HFFc6 (cell line): ENCODE measurements at places on chromosomes 7 and 10. TPM values are rescaled to one million over a fixed set of nuclear protein-coding genes. Genes with fewer than 3 reads are reported as not detected.

DNA sequence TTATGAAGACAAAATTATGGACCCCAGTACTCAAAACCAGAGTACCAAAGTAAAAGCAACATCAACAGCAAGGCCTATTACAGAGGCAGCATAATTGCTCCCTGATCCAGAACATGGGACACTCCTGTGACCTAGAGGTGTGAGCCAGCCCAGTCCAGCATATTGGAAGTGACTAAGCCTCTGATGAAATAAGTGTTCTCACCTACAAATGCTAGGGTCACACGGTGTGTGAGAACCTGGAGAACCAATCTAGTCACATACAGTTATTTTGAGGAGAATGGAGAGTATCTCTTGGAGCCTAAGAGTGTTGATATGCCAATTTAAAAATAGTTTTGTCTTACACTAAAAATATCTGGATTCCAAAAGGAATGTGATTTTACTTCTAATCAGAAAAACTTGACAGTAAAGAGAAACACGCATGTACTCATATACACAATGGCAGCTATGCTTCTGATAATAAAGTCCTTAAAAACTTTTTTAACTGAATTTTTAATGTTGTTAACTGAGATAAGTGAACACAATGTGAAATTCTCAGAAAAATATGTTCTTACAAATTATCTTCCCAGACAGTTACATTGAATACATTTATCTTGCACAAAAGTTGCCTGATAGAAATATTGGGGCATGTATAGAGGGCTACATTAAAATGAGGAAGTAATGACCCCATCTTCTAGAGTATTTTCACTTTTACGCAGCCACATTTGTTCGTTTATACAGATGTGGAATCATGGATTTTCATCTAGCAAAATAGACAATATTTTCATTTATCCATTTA is 56.8 kb upstream of the CD36 start:
- no peak overlapping the region for H3K27ac ChIP-seq
- no peaks in the 10 kb centered on the region; the same call in 1 of the 2 replicates for H3K27me3 ChIP-seq
- H3K4me3 ChIP-seq, result no peak overlapping the region
- peak; percentile 4 for DNase-seq
- H3K36me3 ChIP-seq, result peaks cover 6% of the 10 kb centered on the region; the same call in 1 of the 2 replicates
- H3K4me1 ChIP-seq, result peaks cover 22% of the 10 kb centered on the region

DNA sequence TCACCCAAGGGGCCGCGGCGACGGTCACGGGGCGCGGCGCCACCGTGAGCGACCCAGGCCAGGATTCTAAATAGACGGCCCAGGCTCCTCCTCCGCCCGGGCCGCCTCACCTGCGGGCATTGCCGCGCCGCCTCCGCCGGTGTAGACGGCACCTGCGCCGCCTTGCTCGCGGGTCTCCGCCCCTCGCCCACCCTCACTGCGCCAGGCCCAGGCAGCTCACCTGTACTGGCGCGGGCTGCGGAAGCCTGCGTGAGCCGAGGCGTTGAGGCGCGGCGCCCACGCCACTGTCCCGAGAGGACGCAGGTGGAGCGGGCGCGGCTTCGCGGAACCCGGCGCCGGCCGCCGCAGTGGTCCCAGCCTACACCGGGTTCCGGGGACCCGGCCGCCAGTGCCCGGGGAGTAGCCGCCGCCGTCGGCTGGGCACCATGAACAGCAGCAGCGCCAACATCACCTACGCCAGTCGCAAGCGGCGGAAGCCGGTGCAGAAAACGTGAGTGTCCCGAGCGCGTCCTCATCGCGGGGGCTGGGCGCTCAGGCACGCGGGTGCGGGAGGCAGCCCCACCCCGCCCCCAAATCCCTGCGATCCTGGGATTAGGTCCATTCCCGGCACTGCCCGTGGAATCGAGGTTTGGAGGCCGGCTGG is 509 bp downstream of the AHR start:
- H3K4me3 ChIP-seq, result peak overlapping the region; percentile 93
- H3K27ac ChIP-seq, result peak overlapping the region; percentile 74
- no peak for DNase-seq
- no peaks in the 10 kb centered on the region for H3K27me3 ChIP-seq
- H3K4me1 ChIP-seq, result peaks cover 16% of the 10 kb centered on the region

NRCAM gene
- total RNA-seq, result 0.11 to 0.46 TPM (median 0.38 TPM) in 3 replicates

DNA sequence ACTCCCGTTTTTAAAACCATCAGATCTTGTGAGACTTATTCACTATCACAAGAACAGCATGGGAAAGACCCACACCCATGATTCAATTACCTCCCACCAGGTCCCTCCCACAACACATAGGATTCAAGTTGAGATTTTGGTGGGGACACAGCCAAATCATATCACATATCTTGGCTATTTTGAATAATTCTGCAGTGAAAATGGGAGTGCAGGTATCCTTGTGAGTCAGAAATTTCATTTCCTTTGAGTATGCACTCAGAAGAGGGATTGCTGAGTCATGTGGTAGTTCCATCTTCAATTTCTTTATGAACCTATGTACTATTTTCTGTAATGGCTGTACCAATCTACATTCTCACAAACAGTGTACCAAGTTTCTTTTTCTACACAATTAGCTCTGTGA is 125.8 kb downstream of the ANKRD7 start:
- no peaks in the 10 kb centered on the region for H3K4me1 ChIP-seq
- no peak overlapping the region for H3K27ac ChIP-seq

HOXA6 gene
- 1.6 to 3.2 TPM (median 1.8 TPM) in 3 replicates for total RNA-seq

PNLIPRP3 gene
- total RNA-seq, result not detected in 3 replicates

- no peak overlapping the region for H3K4me3 ChIP-seq
- H3K36me3 ChIP-seq, result no peaks in the 10 kb centered on the region
- no peak overlapping the region for H3K27ac ChIP-seq
- DNase-seq, result no peak
- peaks cover 15% of the 10 kb centered on the region for H3K27me3 ChIP-seq
- peaks cover 4% of the 10 kb centered on the region; the same call in 1 of the 2 replicates for H3K4me1 ChIP-seq
These were observed 69.3 kb downstream of the ALOX5 start for GRCh38 chr10:45443101-45444009.

DNA sequence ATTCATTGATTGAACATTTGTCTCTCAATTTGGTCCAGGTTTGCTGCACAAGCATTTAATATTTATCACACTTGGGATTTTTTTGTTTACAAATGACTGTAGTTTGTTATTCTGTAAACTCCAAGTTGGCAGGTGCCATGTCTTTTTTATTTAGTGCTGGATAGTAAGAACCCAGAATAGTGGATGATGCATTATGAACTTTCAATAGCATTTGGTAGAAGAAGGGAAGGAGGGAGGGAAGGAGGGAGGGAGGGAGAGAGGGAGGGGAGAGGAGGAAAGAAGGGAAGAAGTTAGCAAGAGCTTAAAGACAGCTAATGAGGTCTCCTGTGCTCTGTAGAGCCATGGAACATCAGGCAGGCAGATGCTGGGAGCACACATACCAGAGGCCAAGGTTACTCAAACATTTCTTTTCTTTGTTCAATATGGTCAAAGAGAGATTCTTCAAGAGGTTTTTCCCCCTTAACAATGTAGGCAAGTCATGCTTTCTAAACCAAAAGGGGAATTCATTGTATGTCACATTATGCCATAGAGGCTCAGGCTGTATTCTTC is 25.8 kb upstream of the PDK4 start:
- no peak overlapping the region for H3K4me3 ChIP-seq
- H3K27me3 ChIP-seq, result peaks cover 3% of the 10 kb centered on the region
- no peaks in the 10 kb centered on the region for H3K4me1 ChIP-seq

FEZF1 gene
- not detected in 3 replicates for total RNA-seq

DNA sequence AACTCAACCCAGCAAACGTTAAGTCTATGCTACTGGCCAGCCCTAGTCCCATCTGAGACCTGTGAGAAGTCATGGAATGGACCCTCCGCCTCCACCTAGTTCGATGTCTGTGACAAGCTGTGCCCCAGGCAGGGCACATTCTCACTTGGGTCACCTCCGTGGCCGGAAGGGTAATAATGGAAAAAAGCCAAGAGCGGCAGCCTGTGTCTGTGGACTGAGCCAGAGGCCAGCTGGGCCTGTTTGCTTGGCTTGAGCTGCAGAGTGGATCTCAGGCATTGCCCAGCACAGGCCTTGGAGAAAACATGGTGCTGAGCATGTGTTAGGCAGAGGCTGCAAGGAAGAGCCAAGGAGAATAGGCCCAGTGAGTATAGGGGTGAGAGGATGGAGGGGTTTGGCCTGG is 97.8 kb downstream of the GALNT17 start:
- H3K4me1 ChIP-seq, result no peaks in the 10 kb centered on the region
- H3K27me3 ChIP-seq, result peaks cover 1% of the 10 kb centered on the region
- H3K4me3 ChIP-seq, result no peak overlapping the region
- H3K27ac ChIP-seq, result no peak overlapping the region
- no peaks in the 10 kb centered on the region for H3K36me3 ChIP-seq

GRCh38 chr7:157822688-157823031 is 485.9 kb downstream of the DNAJB6 start:
- no peak overlapping the region for H3K4me3 ChIP-seq
- no peaks in the 10 kb centered on the region for H3K27me3 ChIP-seq
- peaks cover 5% of the 10 kb centered on the region for H3K36me3 ChIP-seq
- no peak for DNase-seq
- no peak overlapping the region for H3K27ac ChIP-seq
- no peaks in the 10 kb centered on the region for H3K4me1 ChIP-seq

DNA sequence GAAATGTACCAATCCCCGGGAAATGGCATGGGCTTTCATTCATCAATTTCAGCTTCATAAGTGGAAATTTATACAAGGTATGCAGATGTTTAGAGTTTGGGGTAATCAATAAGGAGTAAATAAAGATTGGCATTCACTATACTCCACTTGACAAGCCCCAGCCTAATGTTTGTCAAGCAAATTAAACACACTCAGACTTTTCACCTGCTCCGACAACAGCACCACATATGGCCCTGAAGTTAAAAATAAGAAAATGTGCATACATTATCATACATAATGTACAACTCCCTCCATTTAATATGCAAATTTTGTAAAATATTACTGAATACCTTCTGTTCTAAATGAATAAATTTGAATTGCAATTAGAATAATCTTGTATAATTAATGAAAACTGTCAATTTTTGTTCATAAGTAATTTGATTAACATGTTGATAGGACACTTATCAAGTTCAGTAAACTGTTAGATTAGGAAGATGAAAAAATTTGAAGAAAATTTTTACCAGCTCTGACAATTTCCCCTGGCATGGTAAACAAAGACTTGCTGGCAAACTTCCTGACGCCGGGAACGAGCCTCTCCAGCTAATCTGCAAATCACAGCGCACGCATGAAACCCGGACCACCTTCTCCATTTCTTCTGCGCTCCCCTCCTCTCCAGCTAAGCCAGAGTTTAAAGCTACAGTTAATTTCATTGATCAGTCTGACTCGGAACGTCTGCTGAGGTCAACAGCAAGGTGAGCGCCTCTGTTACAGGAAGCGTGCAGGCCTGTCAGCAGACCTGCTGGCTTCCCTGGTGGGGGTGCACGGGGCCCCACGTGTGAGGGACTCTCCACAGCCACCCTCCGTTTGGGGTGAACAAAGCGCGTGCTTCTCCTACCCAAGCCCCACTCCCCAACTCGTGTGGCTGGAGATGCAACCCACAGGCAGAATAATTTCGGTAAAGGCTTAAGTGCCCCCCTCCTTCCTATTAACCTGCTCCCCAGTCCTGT is 70.7 kb downstream of the EBF3 start:
- H3K27ac ChIP-seq, result no peak overlapping the region
- DNase-seq, result no peak
- peaks cover 4% of the 10 kb centered on the region; the same call in 1 of the 2 replicates for H3K27me3 ChIP-seq
- H3K36me3 ChIP-seq, result no peaks in the 10 kb centered on the region

CCZ1 gene
- 74.5 to 77.8 TPM (median 77.1 TPM) in 3 replicates for total RNA-seq

DNA sequence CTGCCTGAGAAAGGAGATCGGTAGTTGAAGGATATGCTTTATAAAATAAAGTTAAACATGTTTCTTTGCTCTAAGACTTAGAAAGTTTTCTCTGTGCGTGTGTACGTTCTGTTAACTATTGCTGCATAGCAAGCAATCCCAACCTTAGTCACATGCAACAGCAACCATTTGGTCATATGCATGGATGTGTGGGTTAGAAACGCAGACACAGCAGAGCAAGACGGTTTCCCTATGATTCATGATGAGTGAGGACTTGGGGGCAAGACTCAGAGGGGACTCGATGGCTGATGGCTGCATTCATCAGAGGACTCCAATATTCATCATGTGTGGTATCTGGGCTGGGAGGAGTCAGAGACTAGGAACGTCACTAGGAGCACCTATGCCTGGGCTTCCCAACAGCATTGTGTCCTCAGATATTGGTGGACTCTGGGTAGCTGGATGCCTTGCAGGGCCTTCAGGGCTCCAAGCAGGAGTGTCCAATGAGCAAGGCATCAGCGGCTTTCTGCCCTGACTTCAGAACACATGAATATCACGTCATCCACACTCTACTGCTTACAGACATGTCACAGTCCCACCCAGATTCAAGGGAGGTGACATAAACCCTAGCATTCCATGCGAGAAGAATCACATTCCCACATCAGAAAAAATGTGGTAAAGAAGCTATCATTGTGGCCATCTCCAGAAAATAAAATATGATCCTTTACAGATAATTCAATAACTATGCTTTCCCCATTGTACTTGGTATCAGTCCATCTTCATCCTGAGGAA is 731.2 kb downstream of the TNS3 start:
- peaks cover 91% of the 10 kb centered on the region for H3K4me1 ChIP-seq
- no peaks in the 10 kb centered on the region; the same call in 1 of the 2 replicates for H3K27me3 ChIP-seq
- H3K27ac ChIP-seq, result peak overlapping the region; percentile 70
- DNase-seq, result peak; percentile 66
- H3K4me3 ChIP-seq, result no peak overlapping the region
- H3K36me3 ChIP-seq, result no peaks in the 10 kb centered on the region

GRCh38 chr7:157493017-157493416 is 156.2 kb downstream of the DNAJB6 start:
- no peaks in the 10 kb centered on the region for H3K36me3 ChIP-seq
- peaks cover 10% of the 10 kb centered on the region for H3K27me3 ChIP-seq
- H3K4me1 ChIP-seq, result peaks cover 8% of the 10 kb centered on the region; the same call in 1 of the 2 replicates

TRIL gene
- total RNA-seq, result not detected in 3 replicates

DNA sequence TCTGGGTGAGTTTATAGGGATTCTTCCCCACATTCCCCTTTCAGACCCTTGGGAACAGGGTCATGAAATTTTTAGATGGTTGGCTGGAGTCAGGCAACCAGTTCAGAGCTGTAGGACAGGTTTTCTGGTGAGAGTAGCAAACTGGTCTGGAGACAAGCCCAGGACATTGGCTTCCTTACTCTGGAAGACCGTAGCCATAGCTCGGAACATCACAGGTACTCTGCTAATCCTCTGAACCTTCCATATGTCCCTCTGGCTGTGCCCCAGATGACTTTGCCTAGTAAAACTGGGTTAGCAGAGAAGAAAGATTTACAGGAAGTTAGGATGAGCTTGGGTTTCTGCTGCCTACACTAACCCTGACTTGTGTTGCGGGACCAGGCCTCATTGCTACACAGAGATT is 104.5 kb upstream of the MKLN1 start:
- peaks cover 4% of the 10 kb centered on the region; the same call in 1 of the 2 replicates for H3K36me3 ChIP-seq
- DNase-seq, result no peak
- no peak overlapping the region for H3K4me3 ChIP-seq
- no peak overlapping the region for H3K27ac ChIP-seq
- 0 out of 2 replicates have a peak, but pooled peaks cover under 1% of the 10 kb centered on the region for H3K27me3 ChIP-seq

MGAM2 gene
- not detected in 3 replicates for total RNA-seq

GRCh38 chr10:52617346-52617745 is 155.2 kb downstream of the MBL2 start:
- H3K4me3 ChIP-seq, result no peak overlapping the region
- peaks cover 76% of the 10 kb centered on the region for H3K4me1 ChIP-seq
- H3K36me3 ChIP-seq, result no peaks in the 10 kb centered on the region
- H3K27ac ChIP-seq, result 0 out of 2 replicates have a peak overlapping the region, but pooled peaks have one; percentile 29
- no peak for DNase-seq

OR6V1 gene
- not detected in 3 replicates for total RNA-seq
